Kidney epithelial cell (primary cell): ENCODE measurements at places on chromosomes 11 and 22. TPM values are rescaled to one million over a fixed set of nuclear protein-coding genes. Genes with fewer than 3 reads are reported as not detected.

DNA sequence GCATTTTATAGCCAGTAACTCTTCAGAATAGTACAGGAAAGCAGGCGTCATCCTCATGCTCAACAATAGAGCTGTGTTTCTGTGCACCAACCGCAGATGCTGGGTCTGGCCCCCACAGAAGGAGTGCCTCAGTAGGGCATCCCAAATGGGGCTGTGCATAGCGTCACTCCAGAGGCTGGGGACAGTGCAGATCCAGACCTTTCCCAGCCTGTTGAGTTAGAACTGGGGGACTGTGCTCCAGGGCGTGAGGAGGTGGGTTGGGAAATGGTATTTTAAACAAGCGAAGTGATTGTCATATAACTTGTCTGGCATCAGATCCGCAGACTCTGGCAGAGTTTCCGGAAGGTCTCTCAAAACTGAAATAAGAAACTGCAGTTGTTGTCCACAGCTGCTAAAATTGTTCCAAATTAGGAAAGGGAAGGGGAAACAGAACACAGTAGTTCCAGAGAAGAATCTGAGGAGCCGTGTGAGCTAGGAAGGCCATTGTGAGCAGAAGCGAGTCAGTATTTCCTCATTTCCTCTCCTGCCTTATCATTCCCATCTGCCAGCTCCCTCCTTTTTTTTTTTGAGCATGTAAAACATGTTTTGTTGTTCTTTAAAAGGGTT, 52.2 kb downstream of the JAM3 start:
- DNase-seq = no peak

DNA sequence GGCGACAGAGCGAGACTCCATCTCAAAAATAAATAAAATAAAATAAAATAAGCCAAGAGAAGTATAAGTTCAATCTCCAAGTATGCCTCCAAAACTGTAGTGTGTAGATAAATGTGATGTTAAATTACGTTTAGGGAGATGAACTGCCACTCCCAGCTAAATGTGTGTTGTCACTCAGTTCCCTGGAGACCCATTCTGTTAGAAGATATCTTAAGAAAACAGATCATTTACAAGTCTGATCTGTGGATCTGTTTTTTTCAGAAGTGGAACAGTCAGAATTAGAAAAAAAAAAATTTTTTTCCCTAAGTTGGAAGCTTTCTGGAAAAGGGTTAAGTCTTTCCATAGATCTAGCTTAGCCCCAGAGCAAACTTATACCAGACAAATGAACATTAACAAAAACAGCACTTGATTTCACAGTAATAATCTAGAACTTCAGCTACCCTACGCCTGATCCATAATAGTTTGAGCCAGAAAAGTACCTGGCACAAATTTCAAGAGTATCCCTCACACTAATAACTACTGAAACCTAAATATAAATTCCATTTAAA, 18.2 kb downstream of the CELF1 start:
- DNase-seq = no peak

GRCh38 chr11:102770191-102770590, 10.2 kb downstream of the MMP10 start:
- no peak for DNase-seq

Gene DEPDC7
- total RNA-seq = 0.55 and 0.63 TPM in 2 replicates
